ENCODE measurements at places on chromosomes 4 and X. TPM values are rescaled to one million over a fixed set of nuclear protein-coding genes. Genes with fewer than 3 reads are reported as not detected.
A peak's percentile ranks its signal among the peaks of the same experiment; 100 is the strongest.

The FHIP1A gene
- 11.6 TPM for total RNA-seq

The FMR1NB gene
- not detected for total RNA-seq

- H3K27me3 ChIP-seq = no peaks in the 10 kb centered on the region
- H3K4me3 ChIP-seq = no peak overlapping the region
- H3K36me3 ChIP-seq = no peaks in the 10 kb centered on the region
- H3K27ac ChIP-seq = no peak overlapping the region
These were observed 8.4 kb upstream of the FHDC1 start for GRCh38 chr4:152927737-152928136.

DNA sequence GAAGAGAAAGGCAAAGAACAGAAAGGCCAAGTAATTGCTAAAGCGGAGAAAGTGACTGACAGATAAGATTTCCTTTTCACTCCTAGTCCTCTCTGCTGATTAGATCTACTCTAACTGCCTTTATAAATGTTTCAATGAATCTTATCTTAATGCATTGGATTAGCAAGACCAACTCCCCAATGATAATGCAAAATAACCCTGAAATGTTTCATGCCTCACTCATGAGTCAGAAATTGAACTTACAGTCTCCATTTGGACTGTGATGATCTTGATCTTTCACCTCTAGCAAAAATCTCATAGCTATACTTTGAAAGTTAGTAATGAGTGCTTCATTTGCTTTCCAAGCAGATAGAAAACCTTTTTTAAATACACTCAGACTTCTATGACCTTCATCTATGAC lies 26.5 kb downstream of the SLC10A7 start:
- H3K27ac ChIP-seq = no peak overlapping the region
- no peak for DNase-seq
- H3K27me3 ChIP-seq = no peaks in the 10 kb centered on the region
- no peaks in the 10 kb centered on the region for H3K4me1 ChIP-seq

GRCh38 chr4:109559625-109559982 lies 442 bp upstream of the MCUB start:
- no peaks in the 10 kb centered on the region for H3K36me3 ChIP-seq
- H3K4me1 ChIP-seq = no peaks in the 10 kb centered on the region
- H3K27me3 ChIP-seq = no peaks in the 10 kb centered on the region
- H3K27ac ChIP-seq = peak overlapping the region; percentile 97
- DNase-seq = no peak

The FRAS1 gene
- 12.9 TPM for total RNA-seq

The TLR7 gene
- 0.24 TPM for total RNA-seq

DNA sequence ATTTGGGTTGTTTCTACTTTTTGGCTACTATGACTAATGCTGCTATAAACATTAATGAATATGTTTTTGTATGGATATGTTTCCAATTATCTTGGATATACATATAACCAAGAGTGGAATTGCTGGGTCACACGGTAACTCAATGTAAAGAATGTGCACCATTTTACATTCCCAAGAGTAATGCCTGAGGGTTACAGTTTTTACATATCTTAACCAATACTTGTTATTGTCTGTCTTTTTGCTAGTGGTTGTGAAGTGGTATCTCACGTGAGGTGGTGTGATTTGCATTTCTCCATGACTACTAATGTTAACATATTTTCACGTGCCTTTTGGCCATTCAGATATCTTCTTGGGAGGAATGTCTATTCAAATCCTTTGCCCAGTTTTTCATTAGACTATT lies 200.3 kb upstream of the MAB21L2 start:
- no peaks in the 10 kb centered on the region for H3K36me3 ChIP-seq
- H3K4me1 ChIP-seq = peaks cover 8% of the 10 kb centered on the region
- DNase-seq = no peak
- H3K27ac ChIP-seq = no peak overlapping the region

DNA sequence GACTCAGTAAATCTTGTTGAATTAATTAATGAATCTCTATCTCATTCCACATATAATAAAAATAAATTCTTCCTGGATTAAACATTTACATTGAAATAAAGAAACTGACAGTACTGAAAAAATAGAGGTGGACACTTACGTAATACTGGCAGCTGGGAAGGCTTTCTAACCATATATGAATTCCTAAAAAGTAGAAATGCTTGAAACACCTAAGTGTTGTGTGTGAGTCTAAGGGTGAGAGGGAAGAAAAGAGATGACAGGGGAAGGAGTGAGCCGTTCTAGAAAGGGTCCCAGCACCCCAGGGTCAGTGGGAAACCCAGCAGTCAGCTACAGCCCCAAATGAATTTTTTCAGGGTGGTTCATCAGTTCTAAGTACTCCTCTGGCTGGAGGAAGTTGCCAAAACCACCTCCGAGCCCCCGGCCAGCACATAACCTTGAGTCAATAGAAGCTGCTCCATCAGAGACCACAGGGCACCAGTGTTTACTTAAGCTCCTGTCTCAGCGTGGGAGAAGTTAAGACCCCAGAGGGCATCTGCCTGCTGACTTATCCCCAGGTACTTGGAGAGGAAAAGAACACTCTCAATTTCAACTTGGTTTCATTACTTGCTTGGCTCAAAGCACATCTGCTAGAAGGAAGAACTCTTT lies 18.3 kb downstream of the GAB3 start:
- H3K4me3 ChIP-seq = no peak overlapping the region
- DNase-seq = no peak
- no peaks in the 10 kb centered on the region for H3K36me3 ChIP-seq
- no peaks in the 10 kb centered on the region for H3K4me1 ChIP-seq
- H3K27me3 ChIP-seq = no peaks in the 10 kb centered on the region

- no peaks in the 10 kb centered on the region for H3K36me3 ChIP-seq
- DNase-seq = no peak
- no peak overlapping the region for H3K27ac ChIP-seq
- H3K4me3 ChIP-seq = no peak overlapping the region
These were observed 66.0 kb upstream of the UNC5C start for GRCh38 chr4:95614684-95615205.

The WDR17 gene
- total RNA-seq = 0.63 TPM

- H3K4me3 ChIP-seq = no peak overlapping the region
- H3K27me3 ChIP-seq = no peaks in the 10 kb centered on the region
- no peak overlapping the region for H3K27ac ChIP-seq
- H3K4me1 ChIP-seq = no peaks in the 10 kb centered on the region
These were observed 55.8 kb upstream of the POU4F2 start for GRCh38 chr4:146582864-146583263.

- no peak for DNase-seq
- H3K4me3 ChIP-seq = no peak overlapping the region
- no peaks in the 10 kb centered on the region for H3K27me3 ChIP-seq
- peaks cover 47% of the 10 kb centered on the region for H3K4me1 ChIP-seq
- H3K36me3 ChIP-seq = peaks cover 16% of the 10 kb centered on the region
These were observed 37.0 kb downstream of the HTT start for GRCh38 chr4:3111461-3111860.

The L1CAM gene
- total RNA-seq = 6.3 TPM

DNA sequence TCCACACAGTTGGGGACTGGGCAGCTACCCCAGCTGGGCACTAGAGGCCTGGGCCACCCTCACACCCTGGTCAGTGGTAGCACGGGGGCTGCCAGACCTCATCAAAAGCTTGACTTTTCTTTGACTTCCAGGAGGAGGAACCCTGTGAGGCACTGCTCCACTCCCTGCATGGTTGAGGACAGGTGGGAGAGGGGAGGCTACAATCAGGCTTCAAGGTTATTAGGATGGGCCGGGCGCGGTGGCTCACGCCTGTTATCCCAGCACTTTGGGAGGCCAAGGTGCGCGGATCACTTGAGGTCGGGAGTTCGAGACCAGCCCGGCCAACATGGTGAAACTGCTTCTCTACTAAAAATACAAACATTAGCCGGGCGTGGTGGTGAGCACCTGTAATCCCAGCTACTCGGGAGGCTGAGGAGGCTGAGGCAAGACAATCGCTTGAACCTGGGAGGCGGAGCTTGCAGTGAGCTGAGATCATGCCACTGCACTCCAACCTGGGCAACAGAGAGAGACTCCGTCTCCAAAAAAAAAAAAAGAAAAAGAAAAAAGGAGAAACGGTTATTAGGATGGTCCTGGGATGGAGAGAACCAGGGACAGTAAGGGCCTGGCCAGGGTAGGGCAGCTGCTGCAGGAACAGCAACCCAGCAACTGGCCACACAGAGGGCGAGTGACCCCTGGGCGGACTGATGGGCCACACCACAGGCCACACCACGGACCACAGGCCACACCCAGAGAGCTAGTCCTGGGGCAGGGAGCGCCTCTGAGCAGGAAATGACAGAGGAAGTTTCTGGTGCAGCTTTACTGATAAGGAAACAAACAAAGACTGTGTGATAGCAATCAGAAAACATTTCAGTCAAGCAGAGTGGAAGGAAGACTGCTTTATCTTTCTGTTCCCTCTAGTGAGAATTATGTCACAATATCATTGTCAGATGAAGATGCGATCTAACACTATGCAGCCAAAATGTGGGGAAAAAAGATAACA lies 20.5 kb upstream of the OPN1LW start:
- no peaks in the 10 kb centered on the region for H3K36me3 ChIP-seq
- no peak for DNase-seq
- H3K4me1 ChIP-seq = no peaks in the 10 kb centered on the region
- no peak overlapping the region for H3K27ac ChIP-seq
- no peaks in the 10 kb centered on the region for H3K27me3 ChIP-seq
- no peak overlapping the region for H3K4me3 ChIP-seq

The GLOD5 gene
- total RNA-seq = not detected

The TASL gene
- total RNA-seq = not detected

GRCh38 chr4:86500527-86500926 lies 93.6 kb upstream of the PTPN13 start:
- H3K27me3 ChIP-seq = no peaks in the 10 kb centered on the region
- no peak for DNase-seq
- H3K36me3 ChIP-seq = no peaks in the 10 kb centered on the region
- H3K4me1 ChIP-seq = no peaks in the 10 kb centered on the region

DNA sequence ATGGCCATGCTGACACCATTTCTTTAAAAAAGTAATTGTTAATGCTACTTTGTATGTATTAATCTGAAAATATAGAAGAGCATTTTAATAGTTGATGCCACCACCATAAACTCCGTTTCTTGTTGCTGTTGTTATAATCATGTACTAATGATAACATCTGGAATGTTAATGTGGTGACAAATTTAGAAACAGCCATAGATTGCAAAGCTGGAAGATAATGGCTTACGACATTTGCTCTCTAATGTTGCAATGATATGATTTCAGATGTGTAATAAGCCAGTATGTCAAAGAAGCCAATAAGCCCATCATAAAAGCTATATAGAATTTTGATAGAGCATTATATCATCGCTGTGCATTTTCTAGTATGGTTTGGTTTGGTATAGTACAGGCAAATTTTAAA lies 579.4 kb upstream of the ZFP42 start:
- no peak overlapping the region for H3K27ac ChIP-seq
- no peaks in the 10 kb centered on the region for H3K36me3 ChIP-seq
- no peaks in the 10 kb centered on the region for H3K27me3 ChIP-seq
- H3K4me3 ChIP-seq = no peak overlapping the region
- no peak for DNase-seq

The MFAP3L gene
- 8.1 TPM for total RNA-seq

The FGFBP1 gene
- not detected for total RNA-seq

DNA sequence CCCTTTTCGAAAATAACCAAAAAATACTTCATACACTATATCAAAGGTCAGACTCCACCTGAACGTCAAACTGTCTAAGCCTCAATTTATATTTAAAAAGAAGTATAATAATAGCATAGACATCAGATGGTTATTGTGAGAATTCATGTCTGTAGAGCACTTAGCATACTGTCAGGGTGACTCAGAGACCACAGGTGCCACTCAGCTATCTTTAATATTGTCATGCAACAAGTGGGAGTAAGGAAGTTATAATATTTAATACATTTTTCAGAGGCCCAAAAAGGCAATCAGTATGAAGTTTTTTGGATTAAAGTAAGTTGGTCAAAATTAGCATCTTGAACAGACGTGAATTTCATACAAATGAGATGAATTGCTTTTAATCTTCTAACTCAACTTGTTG lies 93.3 kb downstream of the PHOX2B start:
- no peak for DNase-seq
- no peak overlapping the region for H3K27ac ChIP-seq
- no peaks in the 10 kb centered on the region for H3K27me3 ChIP-seq
- H3K4me1 ChIP-seq = no peaks in the 10 kb centered on the region
- H3K36me3 ChIP-seq = peaks cover 31% of the 10 kb centered on the region

DNA sequence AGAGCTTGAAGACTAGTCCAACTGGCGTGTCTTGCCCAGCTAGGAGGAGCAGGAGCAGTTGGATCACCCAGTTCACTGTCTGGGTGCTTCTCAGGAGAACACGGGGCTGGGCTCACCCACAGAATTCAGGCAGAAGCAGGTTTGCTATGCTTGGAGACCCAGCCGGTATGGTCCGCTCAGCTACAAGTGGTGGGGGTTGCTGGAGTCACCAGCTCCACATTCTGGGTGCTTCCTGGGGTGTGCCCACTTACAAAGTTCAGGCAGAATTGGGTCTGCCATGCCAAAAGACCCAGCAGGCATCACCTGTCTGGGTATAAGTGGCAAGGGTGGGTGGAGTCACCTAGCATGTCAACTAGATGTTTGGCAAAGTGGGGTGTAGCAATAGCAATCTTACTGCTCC lies 1061.8 kb downstream of the PCDH19 start:
- H3K4me1 ChIP-seq = no peaks in the 10 kb centered on the region
- no peaks in the 10 kb centered on the region for H3K36me3 ChIP-seq
- H3K4me3 ChIP-seq = no peak overlapping the region
- H3K27me3 ChIP-seq = no peaks in the 10 kb centered on the region

The KLF8 gene
- 6.9 TPM for total RNA-seq

- H3K27ac ChIP-seq = no peak overlapping the region
- H3K27me3 ChIP-seq = no peaks in the 10 kb centered on the region
- H3K4me1 ChIP-seq = no peaks in the 10 kb centered on the region
These were observed 39.3 kb downstream of the HMX1 start for GRCh38 chr4:8832113-8832915.

Measured in right atrium auricular region (tissue), 2 donors.